ENCODE measurements at places on chromosomes 7 and 10.
A peak's percentile ranks its signal among the peaks of the same experiment; 100 is the strongest.

GRCh38 chr7:96300502-96300901, 21.4 kb downstream of the SLC25A13 start:
- no peak for DNase-seq

- peak; percentile 17 for DNase-seq
Observed at GRCh38 chr10:22988581-22989360, 60.9 kb downstream of the ARMC3 start.

DNA sequence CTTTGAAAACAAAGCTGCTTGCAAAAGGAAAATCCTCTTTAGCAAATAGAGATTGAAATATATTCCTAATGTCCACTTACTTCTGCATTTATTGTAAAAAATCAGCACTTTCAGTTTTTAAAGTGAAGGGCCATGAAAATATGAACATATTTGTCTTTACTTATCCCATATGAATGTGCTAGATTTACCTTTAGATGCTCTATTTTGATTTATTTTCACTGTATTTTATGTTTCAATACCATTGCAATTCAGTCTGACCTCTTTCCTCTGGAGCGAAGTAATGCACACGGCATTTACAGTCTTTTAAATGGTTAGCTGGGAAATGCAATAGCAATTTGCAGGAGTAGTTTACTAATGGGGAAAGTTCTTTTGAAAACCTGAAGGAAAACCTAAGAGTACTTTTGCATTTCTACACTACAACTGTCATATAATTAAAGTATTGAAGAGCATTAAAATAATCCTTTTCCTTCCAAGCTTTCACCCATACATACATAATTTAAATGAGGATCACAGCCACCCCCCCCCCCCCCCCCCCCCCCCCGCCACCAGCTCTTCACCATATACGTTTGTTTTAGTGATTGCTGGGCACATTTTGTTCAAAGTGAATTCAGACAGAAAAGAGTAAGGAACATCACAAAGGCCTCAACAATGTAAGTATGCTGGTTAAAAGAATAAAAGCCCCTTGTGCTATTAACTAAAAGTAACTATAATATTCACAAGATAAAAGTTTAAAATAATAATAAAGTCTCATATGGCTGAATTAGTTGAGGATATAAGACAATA, 3.5 kb downstream of the SKIDA1 start:
- no peak for DNase-seq

- DNase-seq: no peak
Observed at GRCh38 chr7:25953859-25954258, 198.1 kb upstream of the NFE2L3 start.

- no peak for DNase-seq
Observed at GRCh38 chr10:60650378-60650800, 127.9 kb upstream of the CDK1 start.

GRCh38 chr7:134175334-134176036, 48.3 kb downstream of the LRGUK start:
- no peak for DNase-seq

DNA sequence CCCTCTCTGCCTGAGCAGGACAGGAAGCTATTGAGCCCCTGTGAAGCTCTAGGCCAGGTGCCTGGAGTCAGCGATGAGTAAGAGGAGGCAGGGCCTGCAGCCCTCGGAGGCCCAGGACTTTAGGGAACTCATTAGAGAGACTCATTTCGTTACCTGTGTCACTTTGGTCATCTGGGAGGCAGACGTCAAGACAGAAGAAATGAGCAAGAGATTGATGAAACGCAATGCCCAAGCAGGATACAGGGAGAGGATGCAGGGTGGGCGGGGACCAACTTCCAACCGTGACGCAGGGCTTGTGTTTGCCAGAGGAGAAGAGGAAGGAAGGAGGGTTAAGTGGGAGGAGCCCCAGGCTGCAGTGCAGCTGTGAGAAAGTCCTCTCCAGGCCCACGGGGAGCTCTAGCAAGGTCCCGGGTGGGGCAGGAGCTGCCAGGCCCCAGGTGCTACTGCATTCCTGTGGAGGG, 26.4 kb upstream of the GNA12 start:
- no peak for DNase-seq

DNA sequence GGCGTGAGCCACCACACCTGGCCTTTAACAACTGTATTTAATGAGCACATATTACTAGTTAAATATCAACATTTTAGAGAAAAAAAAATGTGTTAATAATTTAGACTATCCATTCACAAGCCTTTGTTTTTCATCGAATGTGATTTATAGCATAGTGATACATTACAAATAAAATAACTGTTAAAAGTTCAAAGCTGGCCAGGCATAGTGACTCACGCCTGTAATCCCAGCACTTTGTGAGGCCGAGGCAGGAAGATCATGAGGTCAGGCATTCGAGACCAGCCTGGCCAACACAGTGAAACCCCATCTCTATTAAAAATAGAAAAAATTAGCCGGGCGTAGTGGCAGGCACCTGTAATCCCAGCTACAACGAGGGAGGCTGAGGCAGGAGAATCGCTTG, 72.7 kb downstream of the HACD1 start:
- no peak for DNase-seq

DNA sequence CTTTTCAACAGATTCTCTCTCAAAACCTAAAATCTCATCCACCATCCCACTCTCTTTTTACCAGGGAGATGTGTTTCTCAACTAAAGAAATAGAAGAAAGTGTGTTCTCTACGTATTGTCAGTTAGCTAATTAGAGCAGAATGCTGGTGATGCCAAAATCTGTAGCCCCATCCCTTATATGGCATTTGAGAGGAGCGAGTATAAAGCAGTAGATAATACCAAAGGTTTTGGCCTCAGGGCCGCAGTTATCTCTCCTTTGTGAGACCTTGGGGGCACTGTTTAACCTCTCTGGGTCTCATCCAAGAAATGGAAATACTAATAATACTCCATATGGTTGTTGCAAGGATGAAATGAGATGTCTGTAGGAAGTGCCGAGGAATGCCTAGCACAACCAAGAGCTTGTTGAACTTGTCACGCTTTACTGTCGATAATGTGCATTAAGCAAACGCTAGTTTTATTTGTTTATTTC, 456 bp upstream of the DLD start:
- no peak for DNase-seq

DNA sequence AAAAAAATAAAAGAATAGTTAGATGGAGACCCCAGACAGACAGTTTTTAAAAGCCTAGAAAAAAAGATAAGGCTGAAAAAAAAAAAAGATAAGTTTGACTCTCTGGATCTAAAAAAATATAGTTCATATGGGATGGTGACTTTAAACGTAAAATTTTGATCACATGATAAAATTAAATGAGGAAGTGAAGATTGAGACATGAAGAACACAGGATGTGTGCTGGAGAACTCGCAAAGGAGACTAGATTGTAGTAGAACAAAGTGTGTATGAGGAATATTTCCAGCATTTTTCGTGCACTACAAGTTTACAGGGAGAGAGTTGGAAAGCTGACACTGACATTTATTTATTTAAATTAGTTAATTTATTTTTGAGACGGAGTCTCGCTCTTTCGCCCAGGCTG, 286.4 kb downstream of the PRPF18 start:
- DNase-seq: no peak

DNA sequence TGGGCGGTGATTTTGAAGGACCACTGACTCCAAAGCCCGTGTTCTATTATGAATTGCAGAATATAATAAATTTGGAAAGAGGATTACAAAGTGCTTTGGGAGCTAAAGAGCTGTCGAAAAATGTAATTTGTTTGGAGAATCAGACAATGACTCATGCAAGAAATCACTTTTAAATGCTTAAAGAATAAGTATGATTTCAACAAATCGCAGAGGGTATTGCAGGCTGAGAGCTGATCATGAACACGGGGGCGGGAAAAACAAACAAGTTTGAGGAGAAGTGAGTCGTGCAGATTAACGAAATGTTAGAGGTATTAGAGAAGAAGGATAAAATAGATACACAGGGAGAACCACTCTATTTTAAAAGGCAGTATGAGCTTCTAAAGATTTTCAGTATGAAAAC, 4.9 kb upstream of the HACD1 start:
- DNase-seq: no peak

DNA sequence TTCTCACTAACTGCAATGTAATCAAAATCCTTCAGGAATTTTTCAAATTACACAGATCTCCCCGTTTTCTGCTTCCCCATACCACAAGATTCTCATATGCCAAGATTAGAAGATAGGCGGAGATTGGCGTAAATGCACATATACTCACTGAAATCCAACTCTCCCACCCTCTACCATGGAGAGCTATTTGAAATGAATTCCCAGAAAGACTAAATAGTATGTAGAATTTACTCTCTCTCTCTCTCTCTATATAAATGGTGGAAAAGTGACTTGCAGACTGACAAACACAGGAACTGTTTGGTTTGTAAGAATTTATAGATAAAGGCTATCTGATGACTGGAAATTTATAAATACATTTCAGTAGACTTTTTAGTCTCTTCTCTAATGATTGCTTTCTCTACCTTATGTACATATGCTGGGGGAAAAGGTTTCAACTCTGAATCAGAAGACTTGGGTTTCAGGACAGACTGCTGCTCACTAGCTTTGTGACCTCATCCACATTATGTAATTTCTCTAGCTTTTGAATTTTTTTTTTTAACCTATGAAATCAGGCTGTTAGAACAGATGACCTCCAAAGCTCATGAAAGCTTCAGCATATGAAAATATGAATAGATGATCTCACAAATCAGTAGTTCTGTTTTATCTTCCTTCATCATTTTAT, 67.8 kb upstream of the CSTF2T start:
- DNase-seq: no peak

- no peak for DNase-seq
Observed at GRCh38 chr7:106858618-106859532, 6.2 kb upstream of the PIK3CG start.

DNA sequence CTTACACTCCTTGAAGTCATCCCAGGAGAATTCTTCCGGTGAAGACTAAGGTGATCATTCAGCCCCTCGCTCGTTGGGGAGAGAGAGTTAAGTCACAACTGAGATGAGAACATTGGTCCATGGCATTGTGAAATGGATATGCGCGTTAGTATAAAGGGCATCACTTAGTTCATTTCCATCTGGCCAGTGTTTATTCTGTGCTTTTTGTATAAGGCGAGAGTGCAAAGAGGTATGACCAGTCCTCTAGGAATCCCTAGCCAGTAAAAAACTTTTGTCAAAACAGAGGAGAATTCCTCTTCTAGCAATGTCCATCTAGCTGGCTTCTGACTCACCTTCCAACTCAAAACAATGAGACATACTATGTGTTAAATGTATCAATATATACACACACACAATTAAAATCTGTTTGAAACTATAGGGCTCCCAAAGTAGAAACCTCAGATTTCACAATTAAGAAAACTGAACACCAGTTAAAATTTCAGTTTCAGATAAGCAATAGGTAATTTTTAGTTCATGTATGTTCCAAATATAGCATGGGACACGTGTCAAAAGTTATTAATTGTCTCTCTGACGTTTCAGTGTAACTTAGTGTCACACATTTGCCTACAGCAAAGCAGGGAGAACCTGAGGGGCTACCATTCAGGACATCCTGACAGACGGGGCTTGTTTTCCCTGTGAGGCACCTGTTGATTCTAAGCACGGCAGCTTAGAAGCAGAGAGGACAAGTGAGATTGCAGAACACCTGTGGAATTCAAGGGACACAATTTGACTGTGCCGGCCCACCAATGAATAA, 158.9 kb downstream of the KLF6 start:
- DNase-seq: no peak

DNA sequence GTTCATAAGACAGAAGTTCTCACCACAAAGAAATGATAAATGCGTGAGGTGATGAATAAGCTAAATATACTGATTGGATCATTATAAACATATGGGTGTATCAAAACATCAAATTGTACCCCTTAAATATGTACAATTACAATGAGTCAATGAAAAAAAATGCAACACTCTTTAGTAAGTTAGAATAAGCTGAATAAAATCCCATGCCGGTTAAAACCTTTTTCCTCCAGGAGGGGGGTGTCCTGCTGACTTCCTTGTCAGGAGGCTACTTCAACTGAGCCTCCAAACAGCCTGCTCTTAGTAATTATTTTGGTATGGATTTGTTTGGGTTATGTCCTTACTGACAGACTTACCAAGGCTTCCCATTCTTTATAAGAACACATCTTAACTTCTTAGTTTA, 649.1 kb downstream of the INHBA start:
- no peak for DNase-seq

DNA sequence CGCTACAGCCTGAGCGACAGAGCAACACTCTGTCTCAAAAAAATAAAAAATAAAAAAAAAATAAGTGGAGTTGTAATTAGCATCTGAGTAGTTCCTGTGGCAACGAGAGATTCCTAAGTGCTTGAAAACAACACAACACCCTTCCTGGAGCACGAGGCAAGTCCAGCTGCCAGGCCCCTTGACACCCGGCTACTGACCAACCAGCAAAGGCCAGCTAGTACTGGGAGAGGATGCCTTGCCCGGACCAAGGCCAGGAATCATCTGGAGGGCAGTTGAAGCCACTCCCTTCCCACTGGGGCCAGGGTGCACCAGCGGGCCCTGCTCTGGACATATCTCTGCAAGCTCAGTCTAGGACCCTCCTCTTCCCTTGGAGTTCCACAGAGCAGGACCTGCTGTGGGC, 536 bp downstream of the C10orf105 start:
- no peak for DNase-seq

GRCh38 chr10:124339119-124340032, 79.3 kb downstream of the OAT start:
- no peak for DNase-seq

DNA sequence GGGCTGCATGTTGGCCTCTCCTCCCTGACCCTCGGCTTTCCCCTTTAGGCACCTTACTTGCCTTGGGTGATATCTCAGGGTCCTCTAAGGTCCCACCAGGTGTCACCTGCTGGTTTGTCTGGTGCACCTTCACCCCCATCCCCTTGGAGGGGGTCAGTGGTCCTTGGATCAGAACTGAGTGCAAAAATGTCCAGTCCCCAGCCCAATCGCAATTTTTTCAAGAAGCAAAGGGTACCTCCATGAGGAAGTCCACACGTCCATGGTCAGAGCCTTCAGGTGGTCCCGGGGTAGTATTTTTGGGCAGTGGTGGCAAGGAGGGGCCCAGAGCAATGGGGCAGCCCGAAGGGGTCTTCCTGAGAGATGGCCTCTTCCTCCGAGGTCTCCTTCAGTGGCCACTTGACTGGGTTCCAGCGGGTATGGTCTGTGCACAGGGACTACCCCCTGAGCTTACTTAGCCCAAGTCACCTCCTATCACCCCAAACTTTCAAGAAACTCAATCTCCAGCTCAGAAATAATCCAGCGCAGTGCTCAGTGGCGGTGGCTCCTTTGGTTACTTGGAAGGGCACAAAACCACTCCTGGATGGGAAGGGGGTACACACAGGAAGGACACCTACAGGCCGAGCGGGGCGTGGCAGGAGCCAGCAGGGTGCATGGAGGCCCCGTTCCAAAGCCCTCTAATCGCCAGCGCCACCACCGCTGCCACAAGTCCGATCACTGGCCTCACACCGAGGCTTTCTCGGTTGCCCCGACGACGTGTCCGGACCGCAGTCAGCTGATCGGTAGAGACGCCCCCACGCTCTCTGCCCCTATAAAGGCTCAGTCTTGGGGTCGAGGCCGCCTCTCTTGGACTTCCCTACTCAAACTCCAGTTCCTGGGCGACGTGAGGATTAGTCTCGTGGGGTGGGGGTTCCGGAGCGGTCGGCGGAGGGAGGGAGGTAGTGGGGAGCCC, 4.5 kb downstream of the SAP25 start:
- DNase-seq: no peak

Data from stimulated activated CD8-positive, alpha-beta memory T cell treated with anti-CD3 and anti-CD28 coated beads, Interleukin-12 subunit alpha, Interleukin-12 subunit beta, amount 100 ng/mL, for 4 hours (primary cell).